ENCODE measurements at places on chromosomes 2 and 18. TPM values are rescaled to one million over a fixed set of nuclear protein-coding genes. Genes with fewer than 3 reads are reported as not detected.

Gene ANKAR
- total RNA-seq: 5.9 TPM

Gene MYCN
- not detected for total RNA-seq

- H3K4me1 ChIP-seq: peaks cover 40% of the 10 kb centered on the region
- peak overlapping the region; percentile 74 for H3K27ac ChIP-seq
- H3K4me3 ChIP-seq: no peak overlapping the region
- peaks cover 86% of the 10 kb centered on the region for H3K27me3 ChIP-seq
- DNase-seq: no peak
These were observed 5.2 kb upstream of the EN1 start for GRCh38 chr2:118852605-118853128.

- peaks cover 15% of the 10 kb centered on the region for H3K4me1 ChIP-seq
- peaks cover 42% of the 10 kb centered on the region for H3K27me3 ChIP-seq
- H3K4me3 ChIP-seq: no peak overlapping the region
- no peak for DNase-seq
- H3K36me3 ChIP-seq: no peaks in the 10 kb centered on the region
These were observed 11.3 kb downstream of the MLPH start for GRCh38 chr2:237498341-237498740.

- peaks cover 40% of the 10 kb centered on the region for H3K4me1 ChIP-seq
- peaks cover 27% of the 10 kb centered on the region for H3K36me3 ChIP-seq
- no peak overlapping the region for H3K4me3 ChIP-seq
- H3K27me3 ChIP-seq: no peaks in the 10 kb centered on the region
These were observed 65.4 kb downstream of the TRIP12 start for GRCh38 chr2:229856413-229856812.

Measured in activated T-cell treated with anti-CD3 and anti-CD28 coated beads, Interleukin-2, amount 50 U/mL, for 72 hours (primary cell).